Panc1 (cell line): ENCODE measurements at places on chromosomes 2 and 18.

DNA sequence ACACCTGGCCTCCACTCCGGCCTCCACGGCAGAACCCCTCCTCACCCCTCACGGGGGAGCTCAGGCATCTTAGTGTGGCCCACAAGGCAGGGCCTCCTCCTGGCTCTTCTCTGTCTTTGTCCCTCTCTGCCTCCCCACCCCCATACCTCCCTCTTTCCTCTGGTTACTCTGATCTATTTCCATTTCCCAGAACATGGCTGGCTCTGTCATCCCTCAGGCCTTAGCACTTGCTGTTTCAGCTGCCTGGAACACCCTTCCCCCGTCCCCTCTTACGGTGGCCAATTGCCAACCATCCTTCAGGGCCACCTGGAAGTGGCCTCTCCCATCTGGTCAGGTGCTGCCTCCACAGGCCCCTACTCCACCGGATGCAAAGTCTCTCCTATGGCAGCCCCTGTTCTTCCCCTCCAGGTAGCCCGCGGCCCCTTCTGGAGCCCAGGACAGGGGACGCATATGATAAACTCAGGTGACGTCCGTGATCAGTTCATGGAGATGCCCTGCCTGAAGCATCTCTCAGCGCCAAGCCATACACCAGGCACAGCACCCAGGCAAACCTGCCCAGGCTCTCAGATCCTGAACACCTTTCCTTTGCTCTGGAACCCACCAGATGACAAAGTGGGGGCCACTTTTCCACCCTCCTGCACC lies 3.6 kb upstream of the ECEL1 start:
- no peak for DNase-seq

DNA sequence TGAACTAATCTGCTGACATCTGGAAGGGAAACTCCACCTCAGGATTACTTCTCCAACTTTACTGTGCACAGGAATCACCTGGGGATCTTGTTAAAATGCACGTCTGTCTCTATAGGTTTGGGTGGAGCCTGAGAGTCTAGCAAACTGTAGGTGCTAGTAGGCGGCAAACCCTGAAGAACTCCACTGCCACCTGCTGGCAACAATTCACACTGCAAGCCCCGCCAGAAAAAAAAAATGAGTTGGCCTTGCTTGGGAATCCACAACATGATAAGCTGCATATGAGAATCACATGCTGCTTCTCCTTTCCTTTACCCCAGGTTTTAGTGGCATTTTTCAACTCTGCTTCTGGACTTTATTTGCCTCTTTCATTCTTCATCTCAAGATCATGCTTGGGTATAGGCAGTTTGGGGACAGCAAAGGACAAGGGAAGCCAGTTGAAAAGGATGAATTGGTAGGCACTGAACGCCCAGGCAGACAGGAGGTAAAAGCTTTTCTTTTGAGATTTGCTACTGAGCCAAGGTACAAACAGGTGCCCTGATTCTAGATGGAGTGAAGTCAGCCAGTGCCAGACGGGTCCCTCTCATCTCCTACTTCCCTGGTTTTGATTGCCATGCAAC lies 88.8 kb downstream of the VIT start:
- peak; percentile 66 for DNase-seq

- no peak for DNase-seq
Measured at GRCh38 chr2:172751564-172751963, 15.9 kb downstream of the RAPGEF4 start.

DNA sequence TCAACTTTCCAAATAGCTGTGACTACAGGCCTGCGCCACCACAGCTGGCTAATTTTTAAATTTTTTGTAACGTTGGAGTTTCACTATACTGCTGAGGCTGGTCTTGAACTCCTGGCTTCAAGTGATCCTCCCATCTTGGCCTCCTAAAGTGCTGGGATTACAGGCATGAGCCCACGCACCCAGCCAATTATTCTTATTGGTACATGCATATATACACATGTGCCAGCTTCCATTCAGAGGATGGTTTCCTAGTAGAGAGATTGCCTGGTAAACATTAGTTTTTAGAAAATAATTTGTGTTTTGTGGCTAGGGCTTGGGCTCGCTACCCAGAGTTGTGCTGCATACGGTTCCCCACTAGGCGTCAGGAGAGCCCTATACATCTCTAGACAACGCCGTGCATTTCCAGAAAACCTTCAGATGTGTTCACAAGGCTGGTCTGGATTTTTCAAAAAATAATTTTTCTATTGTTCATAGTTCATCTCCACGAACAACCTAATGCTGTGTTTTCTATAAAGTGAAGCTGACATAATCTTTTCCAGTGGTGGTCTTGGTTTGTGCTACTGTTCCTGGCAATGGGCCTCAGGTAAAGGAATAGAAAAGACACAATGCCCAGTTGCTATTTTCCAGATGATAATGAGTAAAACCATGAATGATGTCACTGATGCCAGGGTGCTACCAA lies 14.6 kb upstream of the AFG3L2 start:
- peak; percentile 55 for DNase-seq

- no peak for DNase-seq
Measured at GRCh38 chr2:184367211-184367610, 231.1 kb upstream of the ZNF804A start.

GRCh38 chr2:238158018-238158508 lies 707 bp upstream of the ERFE start:
- no peak for DNase-seq

GRCh38 chr2:30366199-30366691 lies 80.8 kb upstream of the LCLAT1 start:
- DNase-seq = no peak

- DNase-seq = no peak
Measured at GRCh38 chr2:74755386-74755785, 78.5 kb upstream of the HK2 start.

DNA sequence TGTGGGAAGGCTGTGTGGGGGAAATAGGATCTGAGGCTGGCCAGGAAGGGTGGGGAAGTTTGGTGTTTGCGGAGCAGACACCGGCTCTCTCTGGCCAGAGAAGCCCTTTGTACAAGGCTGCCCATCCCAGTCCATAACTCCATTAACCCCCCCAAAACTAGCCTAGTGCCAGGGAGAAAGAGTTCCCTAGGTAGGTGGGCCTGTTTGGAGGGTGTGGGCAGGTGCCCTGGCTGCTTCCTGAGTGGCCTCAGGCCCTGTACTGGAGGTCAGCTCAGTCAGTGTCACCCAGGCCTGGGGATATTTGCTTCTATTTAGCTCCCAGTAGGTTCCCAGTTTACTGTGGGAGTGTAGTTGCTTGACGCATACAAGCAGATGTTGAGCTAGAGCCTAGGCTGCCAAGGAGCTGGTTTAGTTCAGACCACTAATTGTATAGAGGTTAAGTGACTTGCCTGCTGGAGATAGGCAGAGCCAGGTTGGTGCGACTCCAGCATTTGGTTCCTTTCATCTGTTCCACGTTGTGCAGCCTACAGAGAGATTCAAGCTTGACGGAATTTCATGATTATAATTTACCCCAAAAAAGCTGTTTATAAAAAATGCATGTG lies 2.9 kb upstream of the GREB1 start:
- DNase-seq = no peak

DNA sequence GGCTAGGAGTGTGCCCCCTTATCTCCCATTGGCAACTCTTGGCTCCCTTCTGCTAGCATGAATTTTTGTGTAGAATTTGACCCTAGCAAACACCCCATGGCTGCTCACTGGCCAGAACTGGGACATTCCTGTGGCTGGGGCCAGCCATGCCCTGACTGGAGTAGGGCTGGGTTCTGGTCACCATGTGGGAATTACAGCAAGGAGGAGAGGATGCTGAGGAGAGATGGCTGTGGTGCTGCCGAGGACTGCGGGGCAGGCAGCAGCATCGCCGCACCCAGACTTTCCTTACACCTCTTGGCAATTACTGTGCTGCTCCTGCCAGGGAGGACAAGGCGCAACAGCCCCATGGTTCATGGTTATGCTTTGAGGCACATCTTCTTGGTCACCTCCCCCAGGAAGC lies 12.7 kb downstream of the KCNF1 start:
- DNase-seq = no peak

DNA sequence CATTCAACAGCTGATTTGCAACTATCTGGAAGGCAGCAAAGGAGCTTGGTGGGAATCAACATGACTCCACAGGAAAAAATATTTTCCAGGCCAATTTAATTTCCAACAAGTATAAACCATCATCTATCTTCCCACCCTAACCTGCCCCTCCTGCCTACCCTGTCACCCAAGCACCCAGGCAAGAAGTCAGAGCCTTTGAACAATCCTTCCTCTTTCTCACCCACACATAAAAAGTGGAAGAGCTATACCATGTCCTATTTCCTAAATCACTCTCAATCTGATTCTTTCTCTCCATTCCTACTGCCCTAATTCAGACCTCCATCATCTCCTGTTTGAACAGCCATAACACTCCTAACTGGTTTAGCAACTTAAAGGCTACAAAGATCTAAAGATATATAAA lies 12.7 kb downstream of the SPIRE1 start:
- DNase-seq = no peak

GRCh38 chr2:183614799-183615435 lies 490.7 kb downstream of the NUP35 start:
- DNase-seq = no peak

GRCh38 chr2:18474700-18475099 lies 85.8 kb downstream of the RDH14 start:
- DNase-seq = no peak

- no peak for DNase-seq
Measured at GRCh38 chr2:190940454-190940853, 59.8 kb downstream of the GLS start.

GRCh38 chr2:174343623-174344455 lies 9.1 kb downstream of the SP9 start:
- no peak for DNase-seq

DNA sequence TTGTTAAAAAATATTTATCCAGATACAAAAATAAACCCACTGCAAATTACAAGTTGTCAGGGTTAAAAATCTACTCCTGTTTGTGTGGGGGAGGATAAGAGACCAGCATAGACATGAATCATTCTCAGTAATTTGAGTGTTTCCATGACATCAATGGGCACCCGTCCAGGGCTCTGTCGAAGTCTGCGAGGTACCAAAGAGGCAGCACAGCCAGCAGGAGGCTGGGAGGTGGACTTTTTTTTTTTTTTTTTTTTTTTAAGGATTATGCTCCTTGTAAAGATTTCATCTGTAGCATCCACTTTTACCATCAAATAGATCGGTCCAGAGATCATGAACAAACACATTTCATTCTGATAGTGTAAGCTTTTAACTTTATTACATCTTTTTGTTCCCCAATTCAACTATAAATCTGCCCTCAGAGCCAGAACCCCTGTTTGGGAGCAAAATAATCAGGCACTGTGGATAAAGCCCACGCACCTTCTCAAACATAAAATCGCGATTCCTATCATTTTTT lies 182.0 kb downstream of the TCF4 start:
- DNase-seq = no peak

DNA sequence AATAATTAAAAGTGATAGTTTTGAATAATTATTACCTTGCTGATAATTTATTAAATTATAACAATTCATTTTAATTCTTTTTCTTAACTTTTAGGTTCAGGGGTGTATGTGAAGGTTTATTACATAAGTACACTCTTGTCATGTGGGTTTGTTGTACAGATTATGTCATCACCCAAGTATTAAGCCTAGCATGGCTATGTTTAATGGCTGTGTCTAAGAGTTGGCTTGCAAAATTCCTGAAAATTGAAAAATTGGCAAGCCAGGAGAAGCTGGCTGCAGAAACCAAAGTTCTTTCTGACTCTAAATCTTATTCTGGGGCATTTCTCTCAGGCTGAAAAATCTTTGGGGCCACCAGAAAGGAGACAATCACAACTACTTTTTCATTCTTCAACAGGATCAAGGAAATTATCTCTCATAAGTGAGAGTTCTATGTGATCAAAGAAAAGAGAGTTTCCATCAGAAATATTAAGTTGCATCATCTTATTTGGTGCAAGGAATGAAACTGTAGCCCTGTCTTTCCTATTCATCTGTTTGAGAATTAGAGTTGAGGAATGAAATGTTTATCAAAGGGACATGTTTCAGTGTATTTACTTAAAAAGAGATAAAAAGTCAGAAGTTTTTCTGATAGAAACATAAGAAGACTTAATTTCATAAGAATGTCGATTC lies 412.1 kb upstream of the CDH2 start:
- no peak for DNase-seq

DNA sequence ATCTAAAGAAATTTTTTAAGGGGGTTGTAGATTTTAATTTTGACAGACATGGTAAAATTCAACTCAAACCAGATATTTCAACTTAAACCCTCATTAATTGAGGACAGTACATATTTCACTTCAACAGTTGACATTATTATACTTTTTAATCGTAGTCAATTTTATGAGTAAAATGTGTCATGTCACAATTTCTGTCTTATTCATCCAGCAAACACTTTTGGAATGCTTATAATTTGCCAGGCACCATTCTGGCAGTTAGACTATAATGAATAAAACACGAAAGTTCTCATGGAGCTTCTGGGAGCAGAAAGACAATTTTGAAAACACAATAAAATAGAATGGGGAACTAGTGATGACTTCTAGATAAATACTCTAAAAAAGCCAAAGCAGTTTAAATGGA lies 1094.8 kb downstream of the SUCLG1 start:
- DNase-seq = no peak

- DNase-seq = no peak
Measured at GRCh38 chr2:138700716-138701115, 79.5 kb downstream of the NXPH2 start.

DNA sequence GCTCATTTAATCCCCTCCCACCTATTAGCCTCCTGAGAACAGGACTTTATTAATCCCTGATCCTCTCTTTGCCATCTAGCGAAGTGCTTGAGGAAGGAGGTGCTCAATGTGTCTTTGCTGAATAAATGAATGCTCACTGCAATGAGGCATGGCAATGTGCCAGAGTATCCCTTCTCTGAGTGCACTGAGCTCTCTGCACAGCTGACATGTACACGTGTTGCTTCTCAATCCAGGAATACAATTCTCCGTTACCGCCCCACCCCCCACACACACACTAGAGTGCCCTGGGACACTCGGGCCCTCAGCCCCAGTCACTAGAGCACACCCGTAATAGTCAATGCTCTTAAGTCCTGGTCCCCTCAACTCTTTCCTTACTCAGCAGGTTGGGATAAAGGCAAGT lies 41.4 kb downstream of the FAM178B start:
- no peak for DNase-seq

GRCh38 chr2:79432731-79433146 lies 80.1 kb upstream of the CTNNA2 start:
- no peak for DNase-seq

GRCh38 chr2:174450021-174450816 lies 36.6 kb downstream of the GPR155 start:
- DNase-seq = no peak

- DNase-seq = no peak
Measured at GRCh38 chr2:2260696-2261268, 70.3 kb downstream of the MYT1L start.

DNA sequence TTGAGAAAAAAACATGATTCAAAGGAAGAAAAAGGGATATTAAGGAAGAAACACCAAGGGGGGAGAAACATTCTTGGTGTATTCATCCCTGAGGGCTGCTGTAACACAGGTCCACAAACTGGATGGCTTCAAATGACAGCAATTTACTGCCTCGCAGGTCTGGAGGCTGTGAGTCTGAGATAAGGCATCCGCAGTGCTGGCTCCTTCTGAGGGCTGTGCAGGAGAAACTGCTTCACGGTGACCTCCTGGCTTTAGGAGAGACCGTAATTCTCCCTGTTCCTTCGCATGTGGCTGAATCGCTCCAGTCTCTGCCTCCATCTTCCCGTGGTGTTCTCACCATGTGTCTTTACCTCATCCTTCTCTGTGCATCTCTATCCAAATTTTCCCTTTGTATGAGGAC lies 490.7 kb downstream of the EIPR1 start:
- no peak for DNase-seq

- DNase-seq = no peak
Measured at GRCh38 chr2:190582736-190583506, 48.4 kb upstream of the NEMP2 start.
